NCI-H526 (cell line): ENCODE measurements at places on chromosomes 5 and 9.

GRCh38 chr9:69471433-69471832, 146.4 kb downstream of the ENTREP1 start:
- DNase-seq = no peak

GRCh38 chr5:155094455-155094854, 80.9 kb downstream of the KIF4B start:
- no peak for DNase-seq

GRCh38 chr9:37914701-37915358, 10.9 kb upstream of the SLC25A51 start:
- no peak for DNase-seq

- no peak for DNase-seq
Observed at GRCh38 chr5:138601444-138601843, 26.2 kb upstream of the HSPA9 start.

DNA sequence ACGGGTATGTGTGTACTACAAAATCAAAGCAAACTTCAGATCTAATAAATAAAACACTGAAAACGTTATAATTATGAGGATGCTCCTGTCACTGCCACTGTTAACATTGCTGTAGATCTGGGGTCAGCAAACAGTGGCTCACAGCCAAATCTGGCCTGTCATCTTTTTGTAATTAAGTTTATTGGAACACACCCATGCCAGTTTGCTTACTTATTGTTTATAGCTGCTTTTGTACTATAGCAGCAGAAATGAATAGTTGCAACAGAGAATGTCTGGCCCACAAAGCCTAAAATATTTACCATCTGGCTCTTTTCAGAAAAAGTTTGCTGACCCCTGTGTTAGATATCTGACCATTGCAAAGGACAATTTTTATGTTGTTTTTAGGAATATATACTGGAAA, 32.1 kb downstream of the PRRC1 start:
- DNase-seq = no peak

GRCh38 chr5:5304361-5305020, 118.0 kb upstream of the ICE1 start:
- no peak for DNase-seq

DNA sequence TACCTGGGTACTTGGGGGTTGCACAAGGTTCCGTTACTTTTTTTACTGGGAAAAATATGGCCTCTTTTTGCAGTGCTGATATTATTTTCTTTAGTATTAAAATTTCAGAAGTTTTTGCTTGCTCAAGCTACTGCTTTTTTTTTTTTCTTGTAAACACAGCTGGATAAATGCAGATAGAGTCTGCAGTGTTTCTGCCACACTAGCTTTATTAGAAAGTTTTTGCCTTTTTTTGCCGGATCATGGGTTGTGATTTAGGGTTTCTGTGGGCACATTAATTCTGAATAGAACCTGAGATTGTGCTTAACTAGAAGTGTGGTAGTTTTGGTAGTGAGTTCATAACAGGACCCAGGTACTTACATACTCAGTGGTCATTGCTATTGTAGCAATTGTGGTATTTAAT, 19.9 kb downstream of the KIAA1958 start:
- no peak for DNase-seq

DNA sequence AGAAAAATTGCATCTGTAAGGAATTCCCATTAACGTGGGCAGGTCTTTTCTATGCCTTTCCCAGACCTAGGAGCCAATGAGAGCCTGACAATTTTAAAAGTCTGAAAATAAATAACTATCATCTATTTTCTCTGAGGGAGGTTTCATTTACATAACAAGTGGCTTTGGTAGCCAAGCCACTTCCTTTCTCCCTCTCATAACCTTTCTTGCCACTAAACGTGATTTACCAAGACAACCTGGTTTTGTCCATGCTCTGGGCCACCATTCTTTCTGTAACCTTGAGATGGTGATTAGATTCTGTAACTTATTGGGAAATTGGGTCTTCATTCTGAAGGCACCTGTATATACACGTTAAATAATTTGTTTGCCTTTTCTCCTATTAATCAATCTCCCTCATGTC, 1046.9 kb downstream of the CDH12 start:
- no peak for DNase-seq

DNA sequence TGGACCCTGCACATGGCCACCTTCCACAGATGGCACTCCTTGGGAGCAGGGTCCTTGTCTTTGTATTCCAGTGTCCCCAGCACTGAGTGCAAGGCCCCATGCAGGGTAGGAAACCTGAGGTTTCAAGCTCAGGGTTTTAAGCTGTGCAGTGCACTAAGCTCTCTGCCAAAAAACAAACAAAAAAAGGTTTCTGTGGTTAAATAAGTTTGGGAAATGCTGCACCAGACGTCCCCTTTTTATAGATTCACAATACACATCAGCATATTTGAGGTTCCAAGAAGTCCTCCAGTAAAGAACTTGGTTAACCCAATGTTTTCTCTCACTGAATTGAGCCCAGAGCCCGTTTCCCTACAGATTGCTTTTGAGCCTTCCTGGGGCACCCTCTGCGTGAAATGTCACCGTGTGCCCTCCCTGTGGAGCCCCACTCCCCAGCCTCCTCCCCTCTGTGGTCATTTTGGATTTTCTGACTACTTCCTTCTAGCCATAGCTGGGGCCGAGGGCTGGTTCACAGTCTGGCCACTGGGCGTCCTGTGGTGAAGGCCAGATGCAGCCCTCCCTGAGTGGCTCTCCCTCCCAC, 17.1 kb downstream of the DELE1 start:
- no peak for DNase-seq

DNA sequence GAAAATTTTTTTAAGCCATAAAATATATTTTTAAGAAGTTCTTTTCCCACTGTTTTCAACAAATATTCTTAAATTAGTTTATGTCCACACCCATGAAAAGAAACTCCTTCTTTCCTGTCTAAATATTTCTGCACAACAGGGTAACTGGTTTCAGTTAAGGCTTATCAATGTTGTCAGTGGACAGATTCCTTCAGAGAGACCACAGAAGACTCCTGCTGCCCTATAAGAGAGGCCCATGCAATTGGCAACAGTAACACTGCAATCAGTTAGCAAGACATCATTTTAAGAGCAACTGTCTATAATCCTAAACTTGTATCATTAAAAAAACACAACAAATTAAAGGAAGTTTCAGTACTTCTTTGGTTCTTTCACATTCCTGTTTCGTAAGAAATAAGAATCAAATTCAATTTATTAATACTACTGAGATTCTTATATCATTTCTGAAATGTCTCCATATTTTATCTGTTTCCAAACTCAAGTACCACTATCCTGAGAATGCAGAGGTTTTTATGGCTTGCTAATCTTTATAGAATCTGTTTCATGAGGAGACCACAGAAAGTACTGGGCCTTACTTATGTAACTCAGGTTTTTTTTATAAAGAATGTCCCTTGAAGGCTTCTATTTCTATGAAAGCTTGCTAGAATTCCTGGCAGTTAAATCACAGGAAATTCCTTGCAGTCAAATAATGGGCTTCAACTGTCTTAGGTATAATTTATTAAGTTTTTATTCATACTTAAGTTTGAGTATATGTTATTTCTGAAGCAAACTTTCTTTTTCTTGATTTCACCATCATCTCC, 240.2 kb downstream of the RFX3 start:
- DNase-seq = no peak

DNA sequence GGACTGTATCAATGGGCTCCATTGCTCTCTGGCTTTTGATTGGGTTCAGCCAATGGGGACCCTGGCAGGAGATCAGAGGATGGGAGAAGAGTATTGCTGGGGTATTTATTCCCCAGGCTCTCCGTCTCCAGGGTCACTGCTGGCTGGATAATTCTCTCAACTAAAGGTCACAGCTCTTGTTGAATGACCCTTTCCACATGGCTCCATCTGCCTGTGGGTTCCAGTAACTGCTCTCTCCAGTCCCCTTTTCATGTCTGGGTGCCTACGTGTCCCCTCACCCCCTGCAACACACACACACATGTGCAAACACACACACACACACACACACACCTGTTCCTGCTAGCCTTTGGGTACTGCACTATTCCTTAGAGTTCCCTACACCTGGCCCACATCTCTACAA, 53.9 kb upstream of the RIC1 start:
- no peak for DNase-seq

DNA sequence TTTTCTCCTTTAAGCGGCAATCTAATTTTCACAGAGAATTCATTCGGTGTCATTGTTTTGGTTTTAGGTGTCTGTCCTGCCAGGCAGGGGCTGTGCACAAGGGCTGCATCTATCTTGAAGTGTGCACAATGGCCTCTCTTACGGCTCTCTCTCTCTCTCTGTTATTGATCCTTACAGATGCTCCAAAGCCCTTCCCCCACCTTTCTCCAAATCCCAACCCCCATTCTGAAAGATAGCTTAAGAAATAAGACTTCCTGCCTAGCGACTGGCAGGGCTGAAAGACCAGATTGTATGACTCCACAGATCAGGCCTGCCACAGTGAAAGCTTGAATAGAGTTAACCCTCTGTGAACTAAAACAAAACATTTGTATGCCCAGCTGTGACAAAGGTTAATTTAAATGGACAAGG, 86.5 kb upstream of the NR5A1 start:
- DNase-seq = no peak

GRCh38 chr9:100714372-100715099, 136.7 kb downstream of the CAVIN4 start:
- peak; percentile 77 for DNase-seq

DNA sequence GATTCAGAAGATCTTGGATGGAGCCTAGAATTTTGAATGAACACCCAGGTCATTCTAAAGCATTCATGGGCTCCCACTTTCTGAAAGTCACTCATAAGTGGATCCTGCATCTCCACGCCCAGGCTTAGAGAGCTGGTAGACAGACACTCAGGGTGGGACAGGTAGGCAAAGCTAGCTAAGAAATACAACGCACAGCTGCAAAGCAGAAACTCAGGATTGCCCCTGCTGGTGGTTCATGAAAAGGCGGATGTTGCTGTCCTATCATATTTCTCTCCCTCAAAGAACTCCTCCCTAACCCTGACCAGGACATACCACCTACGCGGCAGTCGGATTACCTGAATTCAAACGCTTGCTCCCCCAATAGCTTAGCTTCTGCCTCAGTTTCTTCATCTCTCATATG, 226.5 kb downstream of the GLIS3 start:
- peak; percentile 17 for DNase-seq

DNA sequence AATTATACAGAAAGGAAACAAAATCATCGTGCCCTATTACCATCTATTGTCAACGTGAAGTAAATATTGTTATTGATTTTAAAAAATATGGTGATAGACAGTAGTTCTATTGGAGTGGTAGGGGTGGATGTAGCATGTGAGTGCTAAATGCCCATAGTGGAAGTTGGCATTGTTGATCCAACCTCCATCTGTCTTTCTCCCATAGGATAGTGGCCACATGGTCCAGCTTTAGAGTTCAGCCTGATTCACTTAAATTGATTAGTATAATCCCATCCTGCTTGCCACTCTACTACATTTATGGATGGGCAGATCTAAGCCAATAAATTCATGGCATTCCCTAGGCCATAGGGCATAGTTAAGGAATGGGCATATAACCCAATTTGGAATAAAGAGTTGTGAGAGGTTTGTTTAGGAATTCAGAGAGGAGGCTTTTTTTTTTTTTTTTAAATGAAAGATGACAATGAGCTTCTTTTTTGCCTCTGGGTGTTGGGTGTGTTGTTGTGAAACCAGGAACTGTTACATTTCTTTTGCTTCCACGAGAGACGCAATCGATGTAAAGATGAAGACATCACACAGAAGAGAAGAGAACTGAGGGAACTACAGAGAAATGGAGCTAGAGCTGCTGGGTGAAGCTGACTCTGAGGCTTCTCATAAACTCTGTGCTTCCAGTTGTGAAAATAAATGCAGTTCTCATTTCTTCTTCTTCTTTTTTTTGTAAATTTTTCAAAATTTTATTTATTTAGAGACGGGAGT, 12.5 kb upstream of the CHD1 start:
- no peak for DNase-seq

- no peak for DNase-seq
Observed at GRCh38 chr5:93428868-93429267, 152.2 kb downstream of the NR2F1-AS1 start.

DNA sequence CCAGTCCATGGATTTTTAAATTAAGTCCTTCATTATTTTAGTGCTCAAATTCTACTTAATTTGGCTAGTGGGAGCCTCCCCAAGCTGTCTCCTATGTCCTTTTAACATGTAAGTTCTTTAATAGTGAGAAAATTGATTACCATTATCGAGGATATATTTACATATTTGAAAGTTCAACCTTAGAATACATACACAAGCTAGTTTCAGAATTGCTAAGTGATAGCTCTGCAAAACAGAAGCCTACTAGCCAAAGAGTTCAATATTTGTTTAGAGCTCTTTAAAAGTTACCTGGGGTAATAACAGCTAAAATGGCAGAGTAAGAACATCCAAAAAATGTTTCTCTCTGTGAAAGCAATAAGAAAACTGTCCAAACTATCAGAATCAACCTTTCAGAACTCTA, 48.2 kb downstream of the LOX start:
- DNase-seq = no peak

- no peak for DNase-seq
Observed at GRCh38 chr5:172943906-172944305, 15.3 kb upstream of the RPL26L1 start.

DNA sequence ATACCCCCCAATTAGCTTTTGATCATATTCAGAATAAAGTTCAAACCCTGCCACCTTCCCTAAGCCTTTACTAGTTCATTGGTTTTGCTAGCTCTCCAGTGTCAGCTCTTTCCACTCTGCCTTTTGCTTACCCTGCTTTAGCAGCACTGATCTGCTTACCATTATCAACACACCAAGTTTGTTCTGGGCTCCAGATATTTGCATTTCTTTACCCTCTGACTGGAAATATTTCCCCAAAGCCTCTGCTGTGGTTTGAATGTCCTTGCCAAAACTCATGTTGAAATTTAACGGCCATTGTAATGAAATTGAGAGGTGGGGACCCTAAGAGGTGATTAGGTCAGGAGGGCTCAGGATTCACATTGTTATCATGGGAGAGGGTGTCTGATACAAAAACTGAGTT, 99.5 kb downstream of the GCNT1 start:
- peak; percentile 21 for DNase-seq

GRCh38 chr9:109001275-109001676, 12.0 kb downstream of the CTNNAL1 start:
- DNase-seq = no peak

- DNase-seq = peak; percentile 12
Observed at GRCh38 chr5:59810041-59810440, 83.5 kb downstream of the PDE4D start.

GRCh38 chr5:179866241-179867078, 7.8 kb upstream of the MRNIP start:
- no peak for DNase-seq

DNA sequence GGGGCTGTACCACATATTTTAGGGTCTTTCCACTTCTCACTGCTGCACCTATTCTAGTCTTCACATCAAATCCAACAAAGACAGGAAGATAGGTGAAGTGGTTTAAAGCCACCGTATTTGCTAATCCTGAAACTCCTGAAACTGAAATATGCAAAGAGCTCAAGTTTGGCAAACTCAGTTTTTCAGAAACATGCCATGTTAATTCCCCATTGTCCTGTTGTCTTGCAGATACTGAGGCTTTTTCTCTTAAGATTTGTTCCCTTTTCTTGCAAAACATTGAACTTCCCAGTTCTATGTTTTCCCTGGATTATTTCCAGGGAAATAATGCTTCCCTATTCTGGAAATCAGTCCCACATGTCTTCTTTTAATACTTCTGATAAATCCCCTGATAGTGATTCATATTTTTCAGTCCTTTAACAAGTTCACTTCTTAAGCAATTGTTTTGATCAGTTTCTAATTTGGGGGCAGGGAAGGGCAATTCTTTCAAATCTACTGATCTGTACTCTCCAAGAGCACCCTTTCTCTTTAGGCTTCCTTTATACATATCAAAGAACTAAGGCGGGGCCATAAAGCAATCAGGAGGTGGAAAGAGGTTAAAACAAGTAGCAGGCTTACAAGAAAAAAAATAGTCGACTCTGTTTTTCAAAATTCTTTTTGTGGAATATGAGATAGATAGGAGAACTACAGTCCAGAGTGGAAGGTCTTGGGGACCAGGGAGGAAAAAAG, 648.5 kb downstream of the BNC2 start:
- no peak for DNase-seq
